RWPE2 (cell line): ENCODE measurements at places on chromosomes 4 and X.

DNA sequence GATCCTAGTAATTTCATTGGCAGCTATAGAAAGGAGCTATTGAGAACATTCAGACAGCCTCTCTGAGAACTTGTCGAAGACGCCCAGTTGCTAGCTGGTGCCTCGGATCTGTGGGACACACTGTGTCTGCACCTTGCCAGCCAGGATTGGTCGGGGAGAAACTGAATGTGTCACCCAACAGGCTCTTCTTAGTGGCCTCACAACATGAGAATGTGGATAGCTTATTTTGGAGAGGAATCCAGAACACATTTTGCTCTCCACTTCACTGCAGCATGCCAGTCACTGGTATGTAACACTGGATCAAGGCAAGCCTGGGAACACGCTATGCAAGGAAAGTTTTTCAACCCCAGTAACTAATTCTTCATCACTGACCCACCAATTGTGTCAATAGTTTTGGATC is 89.5 kb upstream of the TRPC3 start:
- no peak for DNase-seq

DNA sequence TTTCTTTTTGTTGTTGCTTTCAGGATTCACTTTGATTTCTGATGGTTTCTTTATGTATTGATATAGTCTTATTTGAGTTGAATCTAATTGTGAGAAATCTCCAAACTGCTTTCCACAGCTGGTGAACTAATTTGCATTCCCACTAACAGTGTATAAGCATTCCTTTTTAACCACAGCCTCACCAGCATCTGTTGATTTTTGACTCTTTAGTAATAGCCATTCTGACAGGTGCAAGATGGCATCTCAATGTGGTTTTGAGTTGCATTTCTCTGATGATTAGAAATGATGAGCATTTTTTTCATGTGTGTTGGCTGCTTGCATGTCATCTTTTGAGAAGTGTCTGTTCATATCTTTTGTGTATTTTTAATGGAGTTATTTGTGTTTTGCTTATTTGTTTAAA is 1023.1 kb downstream of the SH3BGRL start:
- DNase-seq, result no peak

DNA sequence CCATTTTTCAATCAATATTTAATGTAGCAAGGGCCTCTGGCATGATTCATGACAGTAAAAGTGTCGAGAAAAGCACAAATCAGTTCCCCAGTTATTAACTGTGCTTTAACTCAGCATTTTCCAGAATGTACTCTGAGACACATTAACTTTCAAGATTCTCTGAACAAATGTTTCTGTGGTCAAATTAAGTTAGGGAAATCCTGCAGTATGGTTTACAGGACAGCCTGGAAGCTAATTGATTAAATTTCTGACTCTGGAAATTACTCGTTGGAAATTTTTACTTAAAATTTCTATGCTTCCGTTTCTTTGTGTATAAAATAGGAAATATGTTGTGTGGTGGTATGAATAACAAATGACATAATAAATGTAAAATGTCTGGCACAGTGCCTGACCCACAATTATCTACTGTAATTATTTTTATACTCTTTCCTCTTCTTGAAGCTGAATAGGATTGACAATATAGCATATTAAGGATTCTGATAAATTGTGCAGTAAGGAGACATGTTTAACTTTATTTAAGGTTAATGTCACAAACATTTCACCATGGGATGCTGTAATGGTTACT is 33.7 kb downstream of the STK32B start:
- no peak for DNase-seq

- no peak for DNase-seq
These were observed 5.0 kb downstream of the HPSE start for GRCh38 chr4:83329521-83330110.

DNA sequence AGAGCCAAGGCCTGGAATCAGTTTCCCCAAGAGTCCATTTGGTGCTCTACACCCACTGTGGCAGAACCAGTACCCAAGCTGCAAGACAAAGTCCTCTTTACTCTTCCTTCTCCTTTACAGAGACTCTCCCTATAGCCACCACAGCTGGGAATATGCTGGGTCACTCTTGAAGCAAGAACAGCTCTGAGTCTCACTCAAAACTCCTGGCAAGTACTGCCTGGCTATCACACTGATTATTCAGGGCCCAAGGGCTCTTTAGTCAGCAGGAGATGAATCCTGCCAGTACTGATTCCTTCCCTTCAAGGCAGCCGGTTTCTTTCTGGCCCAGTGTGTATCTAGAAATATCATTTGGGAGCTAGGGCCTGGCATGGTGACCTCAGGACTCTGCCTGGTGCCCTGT is 130.9 kb downstream of the AR start:
- DNase-seq, result no peak

DNA sequence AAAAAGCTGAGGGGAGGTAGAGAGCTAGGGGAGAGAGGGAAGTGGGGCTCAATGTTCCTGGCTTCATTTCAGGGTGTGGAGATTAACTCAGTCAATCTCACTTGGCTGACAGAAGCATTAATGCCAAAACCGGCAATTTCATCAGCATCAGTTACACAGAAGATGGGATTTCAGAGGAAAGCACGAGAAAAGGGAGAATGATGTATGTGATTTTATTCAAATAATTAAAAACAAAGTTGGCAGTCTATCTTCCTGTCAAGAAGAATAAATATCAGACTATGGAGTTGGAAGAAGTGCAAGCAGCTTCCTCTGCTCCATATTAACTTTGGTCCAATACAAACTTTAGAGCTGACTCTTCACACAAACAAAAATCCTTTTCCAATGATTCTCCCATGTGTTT is 29.6 kb upstream of the HCCS start:
- no peak for DNase-seq

DNA sequence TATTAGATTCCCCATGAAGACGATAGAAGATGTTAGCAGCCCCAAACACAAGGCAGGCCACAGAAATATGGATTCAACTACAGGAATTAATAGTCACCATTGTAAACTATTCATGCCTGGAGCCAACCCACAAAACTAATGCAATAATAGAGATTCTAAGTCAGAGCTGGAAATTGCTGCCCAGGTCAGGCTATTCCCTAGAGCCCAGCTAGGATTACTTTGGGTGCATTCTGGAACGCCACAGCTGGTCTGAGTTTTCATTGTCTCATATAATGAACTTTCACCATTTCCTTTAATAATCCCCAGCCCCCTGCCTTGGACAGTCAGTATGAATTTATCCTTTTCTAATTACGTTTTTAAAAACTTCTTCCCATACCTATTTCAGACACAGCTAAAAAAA is 252.6 kb downstream of the PAPSS1 start:
- DNase-seq, result no peak

GRCh38 chr4:1720163-1720983 is 750 bp downstream of the TMEM129 start:
- DNase-seq, result no peak

- no peak for DNase-seq
These were observed 196.5 kb downstream of the ARHGAP10 start for GRCh38 chr4:147928400-147928799.

- no peak for DNase-seq
These were observed 221.9 kb downstream of the BMPR1B start for GRCh38 chr4:94979621-94980020.

- no peak for DNase-seq
These were observed 40.3 kb downstream of the GNL3L start for GRCh38 chrX:54570332-54570731.

DNA sequence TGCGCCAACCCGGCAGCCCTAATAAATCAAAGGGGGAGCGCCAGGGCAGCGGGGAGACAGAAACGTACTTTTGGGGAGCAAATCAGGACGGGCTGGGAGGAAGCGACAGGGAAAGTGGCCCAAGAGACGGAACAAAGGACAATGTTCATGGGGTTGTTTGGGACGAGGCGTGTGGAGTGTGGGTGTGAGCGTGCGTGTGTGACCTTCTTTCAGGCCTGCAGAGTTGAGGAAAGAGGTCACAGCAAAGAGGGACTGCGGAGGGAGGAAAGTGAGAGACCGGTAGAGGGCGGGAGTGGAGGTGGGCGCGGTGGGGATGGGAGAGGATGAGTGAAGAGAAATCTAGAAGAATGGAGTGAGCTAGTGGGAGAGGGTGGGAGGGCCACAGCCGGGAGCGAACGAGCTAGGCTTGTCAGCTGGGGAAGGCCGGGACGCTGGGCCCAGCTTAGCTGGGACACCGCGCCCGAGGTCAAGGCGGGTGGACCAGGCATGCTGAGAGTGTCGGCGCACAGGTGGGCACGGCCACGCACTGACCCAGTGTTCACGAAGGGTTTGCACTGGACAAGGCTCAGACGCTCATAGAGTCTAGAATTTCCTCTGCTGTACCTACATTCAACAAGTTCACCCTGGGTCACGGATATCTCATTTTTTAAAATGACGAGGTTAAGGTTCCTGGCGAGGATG is 14.7 kb upstream of the PITX2 start:
- DNase-seq, result no peak

DNA sequence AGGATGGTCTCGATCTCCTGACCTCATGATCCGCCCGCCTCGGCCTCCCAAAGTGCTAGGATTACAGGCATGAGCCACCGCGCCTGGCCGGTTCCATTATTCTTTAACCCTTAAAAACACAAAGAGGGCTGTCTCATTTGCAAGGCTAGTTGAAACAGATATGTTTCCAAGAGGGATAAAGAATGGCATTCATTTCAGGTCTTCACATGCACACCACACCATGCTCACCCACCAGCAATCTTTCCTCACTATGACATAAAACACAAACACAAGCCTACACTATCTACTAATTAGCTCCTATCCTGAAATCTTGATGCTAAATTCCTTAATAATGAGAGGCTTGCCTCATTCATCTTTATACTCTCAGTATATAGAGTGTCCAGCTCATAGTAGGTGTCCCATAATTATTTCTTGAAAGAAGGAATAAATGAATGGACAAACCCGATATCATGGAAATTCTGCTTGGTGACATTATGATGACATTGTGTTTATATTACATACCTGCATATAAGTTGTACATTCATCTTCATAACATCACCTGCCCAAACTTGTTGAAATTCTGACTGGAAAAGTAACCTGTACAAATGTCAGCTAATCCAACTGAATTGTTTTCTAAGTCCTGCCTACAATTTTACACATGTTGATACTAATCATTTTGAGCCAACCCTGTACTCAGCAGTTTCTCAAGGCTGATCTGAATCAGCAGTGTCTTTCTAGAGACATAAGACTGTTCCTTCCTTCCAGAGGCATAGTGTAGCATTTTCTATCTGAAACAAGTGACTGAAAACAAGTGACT is 408.5 kb downstream of the KLHL13 start:
- DNase-seq, result no peak

GRCh38 chr4:157992038-157992705 is 180.7 kb downstream of the GASK1B start:
- DNase-seq, result no peak

DNA sequence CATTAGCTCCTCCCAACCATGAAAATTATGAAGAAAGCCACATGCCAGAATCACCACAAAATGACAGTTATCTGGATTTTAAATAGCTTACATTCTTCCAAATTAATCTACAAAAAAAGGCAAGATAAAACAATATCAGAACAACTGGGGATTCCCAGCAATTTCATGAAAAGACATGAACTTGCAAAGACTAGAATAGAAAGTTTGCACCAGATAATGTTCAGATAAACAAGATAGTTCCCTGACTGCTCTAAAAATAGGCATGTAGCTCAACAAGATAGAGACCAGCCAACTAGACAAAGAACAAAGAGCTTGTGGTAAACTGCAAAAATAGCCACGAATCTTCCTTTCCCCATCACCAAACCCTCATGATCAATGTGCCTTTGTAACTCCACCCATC is 30.3 kb upstream of the DDX53 start:
- DNase-seq, result no peak

- DNase-seq, result no peak
These were observed 233.9 kb upstream of the EDA2R start for GRCh38 chrX:66872771-66873170.

DNA sequence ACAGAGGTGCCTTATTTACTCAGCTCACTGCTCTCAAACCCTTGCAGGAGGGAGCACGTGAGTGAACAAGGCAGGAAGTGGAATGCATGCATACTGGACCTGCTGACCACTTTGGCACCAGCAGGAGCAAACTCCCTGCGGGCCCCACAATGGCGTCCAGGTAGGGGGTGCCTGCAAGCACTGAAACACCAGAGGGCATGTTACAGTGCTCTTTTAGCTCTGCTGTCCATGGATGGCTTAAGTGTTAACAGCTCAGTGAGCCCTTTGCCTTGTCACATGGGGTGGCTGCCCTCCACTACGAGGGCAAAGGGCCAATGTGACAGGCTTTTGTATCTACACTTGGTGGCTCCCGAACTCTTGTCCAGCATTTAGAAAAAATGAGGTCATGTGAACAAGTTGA is 199.5 kb upstream of the UGT8 start:
- DNase-seq, result no peak

GRCh38 chr4:8084031-8084660 is 74.5 kb downstream of the ABLIM2 start:
- no peak for DNase-seq
